ENCODE measurements at places on chromosomes 5 and 9. TPM values are rescaled to one million over a fixed set of nuclear protein-coding genes. Genes with fewer than 3 reads are reported as not detected.

The APBA1 gene
- 3.6 TPM for total RNA-seq

The EQTN gene
- total RNA-seq = not detected

The SCGB3A2 gene
- not detected for total RNA-seq

The OLFML2A gene
- total RNA-seq = 4.4 TPM

The IRX2 gene
- total RNA-seq = 1.3 TPM

The UGT3A1 gene
- not detected for total RNA-seq

The VCAN gene
- total RNA-seq = 33.7 TPM

The HACD4 gene
- total RNA-seq = 1.8 TPM

The TAF11L10 gene
- total RNA-seq = not detected

The CARTPT gene
- total RNA-seq = not detected

The ADCY2 gene
- 4.6 TPM for total RNA-seq

The WNT8A gene
- total RNA-seq = not detected

The ADGRV1 gene
- 21.4 TPM for total RNA-seq

The TAF11L2 gene
- not detected for total RNA-seq

The VPS13A gene
- total RNA-seq = 54.4 TPM

The LCN9 gene
- not detected for total RNA-seq

The KIF4B gene
- total RNA-seq = not detected

The MEGF10 gene
- total RNA-seq = not detected

The SH3PXD2B gene
- 9.9 TPM for total RNA-seq

The DDX4 gene
- not detected for total RNA-seq

The FAM13B gene
- 53.7 TPM for total RNA-seq

The HRH2 gene
- not detected for total RNA-seq

The HK3 gene
- total RNA-seq = 1.8 TPM

The DMXL1 gene
- total RNA-seq = 40.0 TPM

The SHROOM1 gene
- 27.4 TPM for total RNA-seq

All from body of pancreas (tissue), 4 donors.